GM12864 (cell line): ENCODE measurements at places on chromosomes 6 and 20.
A peak's percentile ranks its signal among the peaks of the same experiment; 100 is the strongest.

DNA sequence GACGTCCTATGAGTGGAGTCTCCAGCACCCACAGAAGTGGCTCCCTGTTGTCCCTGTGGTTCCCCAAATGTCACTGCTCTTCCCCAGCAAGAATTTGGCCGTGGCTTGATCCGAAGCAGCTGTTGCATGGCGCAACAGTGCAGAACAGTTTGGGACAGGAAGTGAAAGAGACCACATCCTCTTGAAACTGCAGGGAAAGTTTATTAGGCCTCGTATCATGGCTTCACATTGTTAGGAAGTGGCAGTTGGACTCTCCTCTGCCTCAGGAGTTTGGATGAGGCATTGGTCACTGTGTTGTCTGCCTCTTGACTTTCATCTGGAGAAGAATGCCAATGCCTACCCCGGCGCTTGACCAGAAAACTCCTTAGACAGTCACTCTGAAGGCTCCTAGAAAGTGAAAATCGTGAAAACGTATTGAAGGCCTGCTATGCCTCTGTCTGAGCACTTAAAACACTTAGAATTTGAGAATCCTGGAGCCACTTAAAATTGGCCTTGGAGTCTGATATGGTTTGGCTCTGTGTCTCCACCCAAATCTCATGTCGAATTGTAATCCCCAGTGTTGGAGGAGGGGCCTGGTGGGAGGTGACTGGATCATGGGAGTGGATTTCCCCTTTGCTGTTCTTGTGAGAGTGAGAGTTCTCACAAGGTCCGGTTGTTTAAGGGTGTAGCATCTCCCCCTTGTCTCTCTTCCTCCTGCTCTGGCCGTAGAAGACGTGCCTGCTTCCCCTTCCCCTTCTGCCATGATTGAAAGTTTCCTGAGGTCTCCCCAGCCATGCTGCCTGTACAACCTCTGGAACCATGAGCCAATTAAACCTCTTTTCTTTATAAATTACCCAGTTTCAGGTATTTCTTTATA, 334.9 kb upstream of the JARID2 start:
- peak; percentile 53 for DNase-seq

- DNase-seq = no peak
Measured at GRCh38 chr6:156449128-156449527, 328.1 kb upstream of the ARID1B start.

DNA sequence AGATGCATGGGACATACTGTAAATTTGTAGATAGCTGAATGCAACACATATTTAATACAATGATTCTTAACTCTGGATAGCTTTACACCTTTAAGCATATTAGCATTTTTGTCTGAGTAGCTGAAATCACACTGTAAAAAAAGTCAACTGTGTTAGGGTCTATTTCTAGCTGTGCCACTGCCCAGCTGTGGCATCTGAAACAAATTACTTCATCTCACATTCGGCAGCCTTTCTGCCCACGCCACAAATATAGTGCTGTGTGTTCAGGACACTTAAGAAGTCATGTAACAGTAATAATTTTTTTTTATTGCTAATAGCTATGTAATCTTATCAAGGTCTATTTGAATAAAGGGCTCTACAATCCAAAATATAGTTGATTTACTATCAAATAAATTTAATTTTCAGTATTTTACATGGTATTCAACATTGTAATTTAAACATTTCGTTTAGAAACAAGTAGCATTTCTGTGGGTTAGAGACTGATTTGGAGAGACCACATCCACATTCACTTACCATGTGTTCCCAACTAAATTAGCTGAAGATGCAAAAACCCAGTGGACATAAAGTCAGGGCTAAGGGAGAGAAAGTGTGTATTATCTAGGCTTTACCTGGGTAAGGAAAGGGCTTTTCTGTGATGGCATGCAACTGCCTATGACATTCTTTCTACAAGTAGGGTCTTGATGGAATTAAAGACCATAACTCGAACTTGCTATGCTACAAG, 276.7 kb downstream of the PLCB1 start:
- no peak for DNase-seq

DNA sequence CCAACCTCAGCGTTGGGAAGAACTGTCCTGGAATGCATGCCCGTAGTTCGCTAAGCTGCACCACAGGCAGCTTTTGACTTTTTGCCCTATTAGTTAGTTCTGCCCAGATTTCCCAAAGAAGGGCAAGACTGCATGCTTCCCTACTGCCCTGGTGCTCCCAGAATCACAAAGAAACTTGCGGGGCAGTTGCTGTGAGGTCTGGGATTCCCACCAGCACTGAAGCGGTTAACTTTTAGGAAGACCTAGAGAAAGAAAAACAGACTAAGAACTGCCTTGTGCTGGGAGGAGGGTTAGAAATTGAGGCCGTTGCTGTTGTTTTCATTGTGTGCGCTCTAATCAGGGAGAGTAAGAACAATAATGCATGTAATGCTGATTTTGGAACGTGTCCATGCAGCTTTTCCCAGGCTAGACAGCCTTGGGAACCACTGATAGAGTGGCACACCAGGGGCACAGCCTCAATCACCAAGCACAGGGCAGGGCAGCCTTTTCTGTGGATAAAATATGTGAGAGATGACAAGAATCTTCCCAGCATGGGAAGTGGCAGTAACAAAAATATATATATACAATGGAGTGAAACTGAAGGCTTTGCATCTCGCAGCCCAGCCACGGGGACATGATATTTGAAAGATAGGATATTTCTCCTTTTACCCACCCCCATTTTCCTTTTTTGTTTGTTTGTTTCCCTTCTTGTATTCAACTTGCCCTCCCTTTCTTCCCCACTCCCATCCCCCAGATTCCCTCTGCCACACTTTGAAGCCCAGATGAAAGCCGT, 137.7 kb upstream of the HEY2 start:
- DNase-seq = no peak

- DNase-seq = no peak
Measured at GRCh38 chr20:40955326-40955725, 73.3 kb upstream of the TOP1 start.

GRCh38 chr20:6061544-6061943, 7.7 kb upstream of the LRRN4 start:
- DNase-seq = no peak

DNA sequence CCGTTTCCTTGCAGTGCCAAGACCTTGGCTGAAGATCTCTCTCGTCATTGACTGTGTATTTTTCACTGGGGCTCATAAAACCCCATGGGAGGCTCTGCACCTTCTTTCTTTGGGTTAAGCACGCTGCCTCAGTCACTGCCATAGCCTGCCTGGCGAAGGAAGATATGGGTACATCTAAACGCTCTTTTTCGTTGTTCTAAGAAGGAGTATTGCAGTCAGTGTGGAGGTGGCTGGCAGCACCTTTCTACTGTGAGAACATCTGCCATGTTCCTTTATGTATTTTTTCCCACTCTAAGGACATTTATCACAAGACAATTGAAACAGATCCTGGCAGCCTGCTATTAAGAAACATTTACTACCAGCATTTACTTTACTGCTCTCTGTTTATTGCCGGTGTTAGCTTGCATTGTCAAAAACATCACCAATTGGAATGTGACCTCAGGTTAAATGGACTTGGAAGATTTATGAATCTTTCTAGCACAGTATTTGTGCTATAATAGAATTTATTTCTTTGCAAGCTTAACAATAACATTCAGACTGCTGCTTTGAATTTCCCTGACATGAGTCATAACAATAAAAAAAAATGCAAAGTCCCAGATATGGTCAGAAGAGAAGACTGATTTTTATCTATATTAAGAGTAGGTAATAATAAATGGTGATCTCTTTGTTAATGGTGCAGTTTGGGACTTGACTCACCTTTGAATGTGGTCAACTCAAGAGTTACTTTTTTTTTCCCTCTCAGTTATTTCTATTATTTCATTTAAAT, 62.2 kb upstream of the CLDN20 start:
- DNase-seq = no peak

- DNase-seq = no peak
Measured at GRCh38 chr6:4355241-4355640, 219.9 kb upstream of the ECI2 start.

DNA sequence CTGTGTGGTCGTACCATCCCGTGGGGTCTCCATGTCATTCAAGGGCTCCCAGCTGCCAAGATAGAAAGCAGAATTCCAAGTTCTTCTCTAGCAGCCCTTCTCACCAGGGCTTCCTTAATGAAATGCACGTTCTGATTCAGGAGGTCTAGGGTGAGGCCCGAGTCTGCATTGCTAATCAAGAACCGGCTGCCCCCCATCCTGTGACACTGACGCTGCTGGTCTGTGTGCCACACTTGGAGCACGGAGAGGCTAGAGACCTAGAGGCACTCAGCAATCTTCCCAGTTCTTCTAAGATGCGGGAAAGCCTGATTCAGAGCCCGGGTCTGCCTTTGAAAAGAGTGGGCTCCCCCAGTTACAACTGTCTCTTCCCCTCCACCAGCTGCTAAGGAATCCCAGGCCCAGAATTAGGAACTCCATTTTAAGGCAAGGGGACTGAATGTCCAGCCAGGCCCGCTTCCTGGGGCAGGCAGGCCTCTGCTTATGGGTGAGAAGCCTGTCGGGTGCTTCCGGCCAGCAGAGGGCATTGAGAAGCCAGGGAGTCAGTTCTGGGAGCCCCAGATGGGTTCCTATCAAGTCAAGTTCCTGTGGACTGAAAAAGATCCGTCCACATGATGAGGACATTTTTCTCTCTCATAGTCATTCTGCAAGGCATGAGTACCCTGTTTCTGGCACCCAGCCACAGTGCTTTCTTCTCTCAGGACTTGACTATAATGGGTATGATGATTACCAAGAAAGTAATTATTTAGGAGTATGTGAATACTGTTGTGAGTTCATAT, 69.8 kb upstream of the RIN2 start:
- DNase-seq = no peak

DNA sequence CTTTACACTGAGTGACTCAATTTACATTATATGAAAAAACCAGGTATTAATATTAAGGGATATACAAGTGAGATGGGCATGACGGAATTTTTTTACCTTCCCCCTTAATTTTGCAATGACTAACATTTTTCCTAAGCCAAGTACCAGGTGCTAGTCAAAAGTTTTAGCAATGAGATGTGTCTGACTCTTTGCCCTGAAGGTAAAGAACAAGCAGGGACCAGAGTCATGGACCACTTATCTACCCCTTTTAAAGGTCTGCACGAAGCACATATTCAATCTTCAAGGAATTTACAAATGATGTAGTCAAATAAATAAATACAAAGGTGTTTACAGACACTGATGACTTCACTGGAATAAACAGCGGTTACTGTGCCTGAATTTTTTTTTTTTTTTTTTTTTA, 1.4 kb downstream of the GLO1 start:
- no peak for DNase-seq

DNA sequence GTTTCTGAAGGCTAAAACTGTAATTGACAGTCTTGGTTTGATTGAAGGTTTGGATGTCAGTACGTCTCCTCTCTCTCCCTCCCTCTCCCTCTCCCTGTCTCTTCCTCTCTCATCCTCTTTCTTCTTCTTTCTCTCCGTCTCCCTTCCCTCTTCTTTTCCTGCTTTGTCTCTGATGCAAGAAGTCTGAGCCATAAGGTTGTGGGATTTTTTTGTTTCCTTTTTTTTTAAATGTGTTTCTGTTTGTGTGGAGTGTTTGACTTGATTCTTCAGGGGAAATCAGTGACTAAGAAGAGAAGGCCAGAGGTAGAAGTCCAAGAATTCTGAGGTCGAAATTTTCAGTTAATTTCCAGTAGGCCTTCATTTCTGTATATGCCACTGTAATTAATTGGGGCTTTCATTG, 111.9 kb downstream of the FOXO3 start:
- DNase-seq = no peak

DNA sequence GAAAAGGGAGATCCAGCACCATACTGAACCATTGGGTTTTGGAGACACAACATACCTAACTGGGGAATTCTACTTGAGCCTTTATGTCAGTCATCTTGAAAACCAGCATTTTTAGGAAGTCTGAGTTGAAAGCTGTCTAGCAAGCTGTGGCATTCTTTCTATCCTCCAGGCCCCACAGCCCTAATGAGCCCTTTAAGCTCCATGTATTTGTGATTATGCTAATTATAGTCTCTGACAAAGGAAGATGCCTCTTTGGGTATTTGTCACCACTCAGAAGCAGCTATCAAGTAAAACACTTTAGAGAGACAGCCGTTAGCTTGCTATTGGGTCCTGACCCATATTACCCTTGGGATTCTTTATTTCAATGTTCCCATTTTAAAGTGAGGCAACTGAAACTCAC, 159.5 kb upstream of the MANEA start:
- no peak for DNase-seq

GRCh38 chr6:147065786-147066185, 138.4 kb upstream of the STXBP5 start:
- DNase-seq = no peak

DNA sequence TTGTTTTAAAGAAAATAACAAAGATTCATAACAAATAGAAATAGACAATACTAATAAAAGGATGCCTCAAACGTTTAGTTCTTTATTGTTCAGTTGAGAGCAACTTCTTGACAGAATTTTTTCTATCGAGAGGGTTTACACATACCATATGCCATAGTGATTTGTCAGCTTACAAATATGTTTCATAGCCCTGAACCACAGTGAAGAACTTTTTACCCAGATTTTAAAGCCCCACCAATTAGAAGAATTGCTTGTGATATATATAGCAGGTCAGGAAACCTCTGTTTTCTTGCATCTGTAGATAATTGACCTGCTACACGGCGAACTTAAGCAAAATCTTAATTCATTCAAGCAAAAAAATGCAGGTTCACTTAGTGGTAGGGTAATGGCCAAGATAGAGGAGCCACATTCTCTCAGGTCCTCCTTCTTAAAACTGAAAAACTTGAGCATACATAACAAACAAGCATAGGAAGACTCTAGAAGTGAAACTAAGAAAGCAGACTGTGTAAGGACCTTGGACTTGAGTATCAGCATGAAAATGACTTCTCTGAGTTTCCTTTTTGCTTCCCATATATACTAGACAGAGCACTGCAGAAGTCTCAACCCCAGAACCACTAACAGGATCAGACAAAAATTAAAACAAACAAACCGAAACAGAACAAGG, 39.5 kb downstream of the CRISP1 start:
- DNase-seq = no peak

- no peak for DNase-seq
Measured at GRCh38 chr6:120303527-120303926, 954.0 kb upstream of the MAN1A1 start.
